ENCODE measurements at places on chromosomes 16 and 17.

DNA sequence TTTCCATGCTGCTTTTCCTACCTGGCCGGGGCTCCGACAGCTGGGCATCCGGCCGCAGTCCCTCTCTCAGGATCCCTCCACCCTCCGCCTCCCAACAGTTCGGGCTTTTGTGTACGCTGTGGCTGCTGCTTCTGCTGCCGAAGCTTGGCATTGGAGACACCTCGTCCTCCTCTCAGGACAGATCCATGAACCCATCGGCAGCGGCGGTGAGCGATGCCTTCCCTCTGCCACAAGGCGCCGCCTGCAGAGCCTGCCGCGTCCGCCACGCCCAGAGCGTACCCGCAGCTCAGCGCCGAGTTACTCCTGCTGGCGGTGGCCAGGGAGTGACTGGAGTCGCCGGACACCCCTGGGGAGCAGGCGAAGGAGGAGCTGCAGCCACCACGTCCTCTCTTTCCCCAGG is 2032.8 kb downstream of the TP53TG3F start:
- DNase-seq = no peak

- DNase-seq = no peak
Observed at GRCh38 chr17:260031-260791, 78.8 kb upstream of the DOC2B start.

GRCh38 chr17:64331366-64331765 is 59.3 kb downstream of the PECAM1 start:
- no peak for DNase-seq

GRCh38 chr17:76683921-76684745 is 26.6 kb downstream of the MXRA7 start:
- DNase-seq = no peak

- DNase-seq = peak; percentile 21
Observed at GRCh38 chr16:11258553-11259492, 2.8 kb upstream of the SOCS1 start.
